ENCODE measurements at places on chromosomes 11 and 22. TPM values are rescaled to one million over a fixed set of nuclear protein-coding genes. Genes with fewer than 3 reads are reported as not detected.

IGSF9B gene
- 34.0 TPM for total RNA-seq

KCTD17 gene
- 22.6 TPM for total RNA-seq

- H3K27ac ChIP-seq = no peak overlapping the region
- H3K36me3 ChIP-seq = peaks cover 9% of the 10 kb centered on the region
- H3K27me3 ChIP-seq = no peaks in the 10 kb centered on the region
Observed at GRCh38 chr11:73420136-73420535, 43.9 kb downstream of the RELT start.

DNA sequence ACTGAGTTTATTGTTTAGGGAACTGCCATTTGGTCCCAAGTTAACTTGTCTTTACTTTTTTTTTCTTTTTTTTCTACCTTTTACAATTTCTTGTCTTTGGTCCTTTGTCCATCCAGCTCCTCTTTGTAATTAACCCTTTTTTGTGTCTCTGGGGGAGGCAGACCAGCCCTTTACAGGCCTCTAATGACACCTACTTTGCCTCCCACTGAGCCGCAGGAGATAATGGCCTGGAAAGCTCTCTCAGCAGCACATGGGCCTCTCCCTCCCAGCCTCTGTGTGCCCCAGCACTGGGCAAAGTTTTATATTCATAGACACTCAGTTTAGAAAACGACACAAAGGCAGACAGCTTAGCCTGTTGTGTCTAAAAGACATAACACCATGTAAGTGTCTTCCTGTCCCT lies 480.4 kb downstream of the SOX6 start:
- H3K27ac ChIP-seq = no peak overlapping the region
- H3K27me3 ChIP-seq = peaks cover 3% of the 10 kb centered on the region
- H3K36me3 ChIP-seq = no peaks in the 10 kb centered on the region
- no peaks in the 10 kb centered on the region for H3K4me1 ChIP-seq
- H3K4me3 ChIP-seq = no peak overlapping the region
- no peak for DNase-seq

- H3K27ac ChIP-seq = no peak overlapping the region
- no peaks in the 10 kb centered on the region for H3K36me3 ChIP-seq
- no peaks in the 10 kb centered on the region for H3K4me1 ChIP-seq
- H3K4me3 ChIP-seq = no peak overlapping the region
- DNase-seq = no peak
Observed at GRCh38 chr22:44436736-44437135, 61.3 kb downstream of the RTL6 start.

- H3K36me3 ChIP-seq = no peaks in the 10 kb centered on the region
- peak overlapping the region; percentile 57 for H3K27ac ChIP-seq
- DNase-seq = peak; percentile 40
- no peaks in the 10 kb centered on the region for H3K27me3 ChIP-seq
Observed at GRCh38 chr11:13207665-13208594, 69.7 kb upstream of the BMAL1 start.
